Coronary artery (tissue), 2 donors: ENCODE measurements at places on chromosomes 11 and 22.

- no peak for DNase-seq
Observed at GRCh38 chr11:86511086-86511551, 136.4 kb downstream of the CCDC81 start.

- DNase-seq: peak; percentile 95
Observed at GRCh38 chr22:49962012-49962750, 1.6 kb downstream of the PIM3 start.

- DNase-seq: no peak
Observed at GRCh38 chr22:24432059-24432853, 4.9 kb downstream of the ADORA2A start.

- DNase-seq: no peak
Observed at GRCh38 chr11:95335989-95336388, 105.0 kb upstream of the SESN3 start.

- no peak for DNase-seq
Observed at GRCh38 chr11:81707881-81708280, 1025.8 kb downstream of the FAM181B start.

DNA sequence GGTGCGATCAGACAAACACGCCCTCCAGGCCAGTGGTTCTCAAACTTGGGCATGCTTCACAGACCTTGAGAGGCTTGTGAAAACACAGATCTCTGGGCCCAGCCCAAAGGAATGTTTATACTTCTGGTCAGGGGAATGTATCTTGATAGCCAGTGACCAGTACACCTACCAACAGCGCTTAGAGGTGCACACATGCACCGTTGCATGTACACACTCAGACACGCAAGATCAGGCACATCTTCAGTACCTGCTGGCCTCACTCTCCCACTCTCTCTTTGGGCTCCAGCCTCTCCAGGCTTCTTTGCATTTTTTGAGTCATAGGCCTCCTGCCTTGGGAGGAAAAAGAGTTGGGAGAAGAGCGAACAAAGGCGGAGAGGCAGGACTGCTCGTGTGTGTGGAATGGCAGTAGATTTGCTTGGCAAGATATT lies 11.7 kb upstream of the FXYD6 start:
- DNase-seq: peak; percentile 45

- DNase-seq: no peak
Observed at GRCh38 chr22:44962741-44963454, 46.9 kb downstream of the PHF21B start.

- DNase-seq: no peak
Observed at GRCh38 chr22:17477391-17477833, 85.9 kb upstream of the SLC25A18 start.

DNA sequence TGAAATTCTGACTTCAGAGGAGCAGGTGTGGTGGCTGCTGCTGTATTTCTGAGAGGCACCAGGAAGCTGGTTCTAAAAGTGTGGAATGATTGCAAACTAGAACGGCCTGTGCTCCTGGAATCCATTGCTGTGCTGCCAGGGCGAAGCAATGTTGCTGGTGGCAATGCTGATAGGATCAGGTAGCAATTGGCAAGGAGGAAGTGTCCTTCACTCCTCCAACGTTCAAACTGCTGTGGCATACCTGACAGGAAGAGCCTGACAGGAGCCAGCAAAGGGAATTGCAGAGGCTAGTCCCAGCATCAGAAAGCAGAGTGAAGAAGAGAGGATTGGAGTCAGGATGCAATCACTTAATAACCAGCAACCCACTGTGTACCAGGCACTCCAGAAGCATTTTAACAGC lies 118.2 kb downstream of the FAR1 start:
- no peak for DNase-seq

DNA sequence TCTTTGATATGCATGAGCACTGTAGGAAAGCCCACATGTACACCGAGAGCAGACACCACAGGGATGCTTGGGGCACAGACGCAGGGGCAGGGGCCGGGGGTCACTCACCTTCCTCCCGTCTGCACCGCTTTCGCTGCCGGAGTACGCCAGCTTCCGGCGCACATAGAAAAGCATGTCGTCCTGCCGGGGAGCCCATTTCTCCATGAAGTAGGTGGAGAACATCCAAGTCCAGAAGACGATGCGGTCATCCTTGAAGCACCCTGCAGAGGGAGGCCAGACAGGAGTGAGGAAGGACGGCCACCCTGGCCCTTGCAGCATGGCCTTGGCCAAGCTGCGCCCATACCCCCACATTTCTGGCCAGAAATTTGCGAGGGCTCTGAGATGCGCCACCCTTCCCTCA lies 28.8 kb downstream of the KIAA0930 start:
- no peak for DNase-seq
